ENCODE measurements at places on chromosomes 6 and 20.

DNA sequence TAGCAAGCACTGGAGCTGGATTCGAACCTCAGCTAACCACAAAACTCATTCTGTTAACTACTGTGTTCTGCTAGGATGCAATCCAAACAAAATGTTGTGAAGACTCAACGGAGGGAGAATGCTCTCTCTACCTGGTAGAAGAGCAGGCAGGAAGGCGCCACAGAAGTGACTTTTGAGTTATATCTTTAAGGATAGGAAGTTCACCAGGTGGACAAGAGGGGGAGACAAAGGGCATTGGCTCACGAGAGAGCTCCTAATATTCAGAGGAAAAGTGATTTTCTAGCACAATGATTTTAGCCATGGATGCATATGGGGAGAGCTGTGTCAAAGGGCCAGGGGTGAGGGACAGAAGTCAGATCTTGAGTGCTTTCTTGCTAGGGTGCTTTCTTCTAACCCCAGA lies 108.4 kb upstream of the MAFB start:
- DNase-seq: no peak

DNA sequence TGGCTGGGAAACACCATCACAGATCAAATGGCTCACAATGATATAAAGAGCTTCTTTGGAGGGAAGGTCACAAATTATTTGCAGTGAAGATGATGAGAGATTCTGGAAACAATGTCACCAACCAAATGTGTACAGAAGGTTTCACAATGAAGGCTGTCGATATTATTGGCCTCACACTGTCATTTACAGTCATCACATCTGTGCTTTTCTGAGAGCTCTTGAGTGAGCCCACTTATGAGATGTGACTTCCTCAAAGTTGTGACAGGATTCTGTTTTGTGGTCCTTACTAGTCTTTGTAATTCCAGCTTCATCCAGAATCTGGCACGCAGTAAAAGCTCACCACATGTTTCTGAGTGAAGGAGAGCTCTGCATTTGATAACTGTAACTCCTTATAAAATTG lies 133.6 kb downstream of the LMBRD1 start:
- DNase-seq: no peak

DNA sequence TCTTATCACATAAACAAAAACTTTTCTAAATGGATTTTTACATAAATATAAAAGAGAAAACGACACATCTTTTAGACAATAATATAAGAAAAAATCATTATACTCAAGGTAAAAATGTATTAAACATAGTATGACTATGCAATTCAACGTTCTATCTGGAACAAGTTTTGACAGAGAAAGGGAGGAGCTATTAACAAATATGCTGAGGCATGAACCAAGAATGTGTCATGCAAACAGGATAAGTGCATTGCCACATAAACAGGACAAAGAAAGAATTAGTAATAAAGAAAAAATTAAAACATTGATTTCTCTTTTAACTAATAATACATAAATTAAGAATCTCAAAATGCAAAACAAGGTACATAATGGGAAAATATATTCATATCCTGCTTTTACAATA lies 1353.4 kb upstream of the GJE1 start:
- no peak for DNase-seq

- no peak for DNase-seq
Observed at GRCh38 chr6:85116475-85116874, 333.4 kb upstream of the NT5E start.

GRCh38 chr20:3787324-3788014 lies 929 bp upstream of the CENPB start:
- no peak for DNase-seq

DNA sequence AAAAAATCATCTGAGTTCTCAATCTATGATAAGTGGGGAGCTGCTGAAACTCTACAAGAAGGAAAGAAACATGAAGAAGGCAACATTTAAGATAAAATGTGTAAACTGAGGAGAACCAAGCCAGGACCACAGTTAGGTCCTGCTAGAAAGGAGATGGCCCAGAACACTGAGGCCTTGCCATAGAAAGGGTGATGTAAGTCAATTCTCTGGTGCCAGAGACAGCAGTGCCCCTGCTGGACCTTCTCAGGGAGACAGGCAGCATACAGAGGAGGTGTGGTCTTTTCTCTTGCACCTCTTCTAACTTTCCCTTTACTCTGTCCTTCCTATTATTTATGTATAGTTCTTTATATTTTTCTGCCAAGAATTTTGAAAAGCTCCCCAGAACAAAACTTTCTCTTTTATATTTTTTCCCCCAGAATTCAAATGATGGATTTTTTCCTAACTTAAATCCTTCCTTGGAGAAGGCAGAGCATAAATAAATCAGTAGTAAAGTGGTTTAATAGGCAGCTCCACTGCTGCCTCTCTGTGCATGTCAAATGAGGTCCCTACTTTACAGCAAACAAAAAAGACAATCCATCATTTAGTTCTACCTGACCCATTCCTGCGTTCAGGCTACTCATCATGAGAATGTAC lies 9.0 kb downstream of the UQCC2 start:
- no peak for DNase-seq

DNA sequence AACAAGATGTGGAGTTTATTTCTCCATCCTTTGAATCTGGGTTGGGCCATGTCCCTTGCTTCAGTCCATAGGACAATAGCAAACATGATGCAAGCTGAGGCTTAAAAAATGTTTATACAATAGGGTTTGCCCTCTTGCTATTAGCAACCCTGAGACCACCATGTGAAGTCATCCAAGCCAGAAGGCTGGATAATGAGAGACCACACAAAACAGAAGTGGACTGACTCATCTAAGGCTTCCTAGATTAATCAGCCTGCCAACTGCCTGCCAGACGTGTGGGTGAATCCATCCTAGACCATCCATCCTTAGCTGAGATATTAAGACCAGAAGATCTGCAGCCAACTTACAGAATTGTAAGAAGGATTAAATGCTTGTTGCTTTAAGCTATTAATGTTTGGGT lies 38.1 kb upstream of the ISM1 start:
- DNase-seq: no peak

GRCh38 chr6:166419717-166420116 lies 37.0 kb upstream of the MPC1 start:
- no peak for DNase-seq

DNA sequence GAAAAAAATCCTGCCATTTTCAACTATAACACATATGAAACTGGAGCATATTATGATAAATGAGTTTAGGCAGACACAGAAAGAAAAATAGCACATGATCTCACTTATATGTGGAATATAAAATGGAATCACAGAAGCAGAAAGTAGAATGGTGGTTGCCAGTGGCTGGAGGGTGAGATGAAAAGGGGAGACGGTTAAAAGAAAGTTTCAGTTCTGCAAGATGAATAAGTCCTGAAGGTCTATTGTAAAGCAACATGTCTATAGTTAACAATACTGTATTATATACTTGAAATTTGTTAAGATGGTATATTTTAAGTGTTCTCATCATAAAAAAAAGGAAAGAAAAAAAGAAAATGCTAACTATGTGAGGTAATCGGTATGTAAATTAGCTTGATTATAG lies 503.9 kb downstream of the EPHA7 start:
- no peak for DNase-seq

- DNase-seq: no peak
Observed at GRCh38 chr6:148520109-148520841, 177.6 kb downstream of the SASH1 start.

DNA sequence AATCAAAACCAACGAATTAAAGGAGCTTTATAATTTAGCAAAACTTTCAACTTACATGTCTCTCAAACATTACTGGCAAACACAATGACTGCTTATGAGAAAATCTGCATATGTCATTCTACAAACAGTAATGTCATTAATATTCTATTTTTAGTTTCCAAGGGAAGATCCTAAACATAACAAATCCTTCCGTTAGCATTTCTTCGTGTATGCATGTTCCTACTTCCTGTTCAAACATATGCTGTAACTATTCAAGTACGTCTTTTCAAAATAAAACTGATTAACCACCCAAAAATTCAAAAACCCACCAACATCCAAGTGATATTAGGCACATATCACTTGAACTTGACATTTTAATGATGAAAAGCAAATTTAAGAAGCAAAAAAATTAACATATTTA lies 131.3 kb downstream of the HACE1 start:
- no peak for DNase-seq

DNA sequence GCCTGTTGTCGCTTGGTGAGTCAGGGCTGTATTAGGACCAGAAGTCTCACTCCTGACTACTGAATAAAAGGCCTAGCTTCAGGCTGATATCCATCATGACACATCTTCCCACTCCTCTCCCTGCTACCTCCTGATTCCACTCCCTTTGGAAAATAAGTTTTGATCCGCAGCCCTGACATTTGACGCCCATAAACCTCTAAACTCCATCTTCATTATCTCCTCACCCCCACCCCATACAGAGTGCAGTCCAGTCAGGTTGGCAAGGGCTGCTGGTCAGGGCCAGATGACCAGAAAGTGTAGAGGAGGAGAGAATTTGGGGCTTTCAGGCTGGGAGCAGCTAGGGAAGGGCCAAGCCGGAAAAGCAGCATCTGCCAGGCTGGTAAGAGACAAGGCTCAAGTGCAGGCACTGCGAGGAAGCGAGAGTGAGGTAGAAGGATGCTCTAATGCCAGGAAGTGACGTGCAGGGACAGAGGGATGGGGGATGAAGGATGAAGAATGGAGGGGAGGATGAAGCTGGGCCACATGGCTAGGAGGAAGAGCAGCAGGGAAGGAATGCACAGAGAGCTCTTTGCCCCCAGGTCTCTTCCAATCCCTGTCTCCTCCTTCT lies 1.2 kb downstream of the GGT7 start:
- DNase-seq: no peak

- DNase-seq: no peak
Observed at GRCh38 chr6:147640606-147641005, 132.1 kb downstream of the SAMD5 start.

DNA sequence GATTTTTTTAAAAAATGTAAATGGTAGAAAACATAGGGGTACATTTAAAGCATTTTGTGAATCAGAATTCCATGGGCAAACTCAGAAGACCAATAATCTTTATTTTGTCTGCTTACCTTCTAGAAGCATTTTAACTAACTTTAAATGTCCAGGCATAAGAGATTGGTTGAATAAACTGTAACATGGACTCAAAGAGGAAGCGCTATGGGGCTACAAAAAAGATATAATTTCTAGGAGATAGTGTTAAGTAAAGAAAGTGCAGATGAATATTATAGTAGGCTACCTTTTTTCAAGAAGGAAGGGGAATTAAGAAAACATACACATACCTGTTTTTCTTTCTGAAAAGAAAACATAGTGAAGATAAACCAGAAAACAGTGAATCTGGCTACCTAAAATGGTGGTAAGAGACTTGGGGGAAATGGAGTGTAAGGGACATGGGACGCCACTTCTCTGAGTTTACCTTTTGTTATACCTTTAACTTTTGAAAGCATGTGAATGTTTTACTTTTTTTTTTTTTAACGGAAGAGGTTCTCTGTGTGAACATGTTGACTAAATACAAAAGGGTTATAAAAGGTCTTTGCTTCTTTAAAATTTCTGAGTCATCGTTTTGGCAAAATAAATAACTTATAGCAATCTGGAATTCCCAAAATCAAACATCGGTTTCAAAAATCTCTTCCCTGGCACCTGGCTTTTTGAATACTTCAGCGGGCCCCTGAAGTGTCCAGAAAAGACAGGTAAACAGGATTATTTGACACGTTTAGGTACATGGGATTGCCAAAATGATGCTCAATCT lies 133.4 kb downstream of the OR2B2 start:
- DNase-seq: no peak

DNA sequence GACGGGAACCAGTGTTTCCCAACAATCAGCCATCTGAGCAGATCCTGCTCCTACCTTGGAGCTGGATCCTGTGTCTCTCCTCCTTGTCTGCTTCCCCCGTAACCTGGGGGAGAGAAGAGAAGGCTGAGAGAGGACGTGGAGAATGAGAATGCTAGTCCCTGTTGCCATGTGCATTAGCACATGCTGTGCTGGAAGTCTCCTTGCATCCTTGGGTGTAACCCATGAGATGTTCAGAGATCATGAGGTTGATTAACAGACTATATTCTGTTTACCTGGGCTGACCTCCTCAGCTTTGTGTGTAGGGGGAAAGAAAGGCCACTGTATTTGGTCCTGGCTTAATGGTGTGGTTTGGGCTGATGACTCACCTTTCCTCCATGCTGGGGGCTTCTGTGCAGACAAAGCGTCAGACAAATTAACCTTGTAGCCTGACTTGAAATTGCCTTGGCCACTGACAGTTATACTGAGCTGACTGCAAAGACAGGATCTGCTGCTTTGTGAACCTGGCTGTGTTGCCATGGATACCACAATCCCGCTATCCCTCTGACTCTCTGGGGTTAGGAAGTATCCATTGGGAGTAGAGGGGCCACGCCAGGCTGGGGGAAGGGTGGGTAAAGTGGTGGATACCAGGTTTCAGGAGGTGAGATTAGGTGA lies 243.7 kb upstream of the CHD6 start:
- DNase-seq: no peak

DNA sequence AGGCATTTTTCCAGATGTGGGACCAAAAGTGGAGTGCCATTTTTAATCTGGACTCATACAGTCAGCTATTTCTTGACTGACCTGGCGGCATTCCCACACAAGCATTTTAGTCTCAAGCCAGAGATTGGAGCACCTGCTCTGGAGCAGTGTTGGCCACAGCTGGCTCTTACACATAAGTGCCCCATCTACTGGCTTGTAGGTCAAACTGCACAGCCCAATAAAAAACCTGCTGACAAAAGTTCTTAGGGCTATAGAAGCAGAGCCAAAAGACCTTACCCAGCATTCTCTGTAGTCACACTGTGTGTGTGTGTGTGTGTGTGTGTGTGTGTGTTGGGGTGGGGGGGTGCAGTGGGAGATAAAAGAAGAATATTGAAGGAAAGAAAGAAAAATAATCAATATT lies 38.6 kb upstream of the SENP6 start:
- no peak for DNase-seq

- DNase-seq: no peak
Observed at GRCh38 chr6:3195695-3196497, 31.6 kb downstream of the TUBB2B start.

DNA sequence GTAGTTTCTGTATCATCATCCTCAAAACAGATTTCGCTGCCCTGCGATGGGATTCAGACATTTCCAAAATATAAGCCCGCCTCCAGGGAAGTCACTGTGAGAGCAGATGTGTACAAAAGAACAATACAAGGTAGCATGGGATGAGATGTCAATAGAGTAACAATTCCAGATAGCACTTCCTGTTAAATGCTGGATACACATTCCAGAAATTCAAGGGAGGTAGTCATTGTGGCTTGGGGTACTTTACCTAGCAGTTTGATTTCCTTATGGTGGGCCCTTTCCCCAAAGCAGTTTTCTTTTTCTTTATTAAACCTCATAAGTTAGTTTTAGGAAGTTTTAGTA lies 2.5 kb downstream of the RNF217 start:
- DNase-seq: no peak

GRCh38 chr6:33198159-33198852 lies 2.2 kb downstream of the RXRB start:
- no peak for DNase-seq

All from activated T-helper 9 cell treated with anti-CD3 and anti-CD28 coated beads, Interleukin-2, amount 50 U/mL, for 16 hours (primary cell).